ENCODE measurements at places on chromosomes 7 and 10. TPM values are rescaled to one million over a fixed set of nuclear protein-coding genes. Genes with fewer than 3 reads are reported as not detected.

DNA sequence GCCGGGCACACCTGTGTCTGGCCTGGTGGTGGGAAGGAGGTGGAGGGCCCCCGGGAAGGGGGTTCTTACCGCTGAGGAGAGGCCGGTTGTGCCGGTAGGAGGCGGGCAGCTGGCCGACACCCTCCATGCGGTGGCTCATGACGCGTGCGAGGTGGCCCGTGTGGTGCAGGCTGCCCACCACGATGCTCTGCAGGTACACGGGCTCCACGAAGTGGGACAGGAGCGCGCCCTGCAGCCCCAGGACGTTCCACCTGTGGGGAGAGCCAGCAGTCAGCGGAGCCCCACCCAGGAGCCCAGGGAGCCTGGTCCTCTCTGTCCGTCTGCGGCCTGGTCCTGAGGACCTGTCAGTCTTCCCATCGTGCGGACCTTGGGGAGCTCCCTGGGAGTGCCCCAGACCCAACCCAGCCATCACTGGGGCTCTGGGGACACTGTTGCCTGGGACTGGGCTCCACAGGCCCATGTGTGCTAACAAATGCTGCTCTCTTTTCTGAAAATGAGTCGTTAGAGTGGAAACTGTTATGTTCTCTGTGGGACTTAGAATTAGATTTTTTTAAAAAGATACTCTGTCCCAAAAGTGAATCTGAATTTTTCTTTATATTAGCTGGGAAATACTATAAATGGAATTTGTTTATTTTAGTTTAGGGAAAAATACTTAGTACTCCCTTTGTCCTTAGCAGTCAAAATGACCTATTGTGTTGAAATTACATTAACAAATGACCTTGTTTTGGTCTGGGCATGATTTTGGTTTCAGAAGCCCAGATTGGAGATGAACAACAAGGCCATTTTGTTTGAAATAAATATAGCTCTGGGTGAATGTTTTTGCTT, 143.9 kb downstream of the WDR37 start:
- no peaks in the 10 kb centered on the region for H3K4me1 ChIP-seq
- H3K27me3 ChIP-seq, result no peaks in the 10 kb centered on the region
- H3K4me3 ChIP-seq, result no peak overlapping the region
- H3K36me3 ChIP-seq, result no peaks in the 10 kb centered on the region

DNA sequence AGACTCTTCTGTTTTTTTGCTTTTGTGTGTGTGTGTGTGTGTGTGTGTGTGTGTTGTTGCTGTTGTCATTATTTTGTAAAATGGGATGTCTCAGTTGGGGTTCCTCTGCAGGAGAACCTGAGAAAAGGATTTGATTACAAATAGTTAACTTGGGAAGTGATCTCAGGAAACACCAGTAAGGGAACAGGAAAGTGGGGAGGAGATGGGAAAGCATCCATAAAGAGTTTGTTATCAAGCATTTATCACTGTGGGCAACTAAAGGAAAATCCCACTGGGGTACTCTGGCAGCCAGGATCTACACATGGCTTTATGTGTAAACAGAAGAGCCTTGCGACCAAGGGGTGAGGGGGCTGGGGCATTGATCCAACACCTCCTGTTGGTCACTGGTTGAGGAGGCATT, 485.4 kb downstream of the KCNMA1 start:
- no peak overlapping the region for H3K4me3 ChIP-seq
- H3K4me1 ChIP-seq, result no peaks in the 10 kb centered on the region
- peaks cover 2% of the 10 kb centered on the region for H3K27me3 ChIP-seq
- no peak overlapping the region for H3K27ac ChIP-seq
- H3K36me3 ChIP-seq, result no peaks in the 10 kb centered on the region

DNA sequence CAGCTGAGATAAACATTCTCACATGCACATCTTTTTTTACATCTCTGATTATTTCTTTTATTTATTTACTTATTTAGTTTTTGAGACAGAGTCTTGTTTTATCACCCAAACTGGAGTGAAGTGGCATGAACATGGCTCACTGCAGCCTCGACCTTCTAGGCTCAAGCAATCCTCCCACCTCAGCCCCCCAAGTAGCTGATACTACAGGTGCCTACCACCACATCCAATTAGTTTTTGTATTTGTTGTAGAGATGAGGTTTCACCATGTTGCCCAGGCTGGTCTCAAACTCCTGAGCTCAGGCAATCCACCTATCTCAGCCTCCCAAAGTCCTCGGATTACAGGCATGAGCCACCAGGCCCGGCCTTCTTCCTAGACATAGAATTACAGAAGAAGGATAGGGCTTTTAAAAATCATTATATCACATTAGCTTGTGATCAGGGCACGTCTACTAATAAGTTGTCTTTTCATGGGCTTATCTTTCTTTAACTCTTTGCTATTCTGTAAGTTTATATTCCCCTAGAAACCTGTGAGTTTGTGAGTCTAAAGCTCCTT, 5.9 kb downstream of the ASB15 start:
- DNase-seq, result no peak
- no peak overlapping the region for H3K27ac ChIP-seq
- H3K27me3 ChIP-seq, result no peaks in the 10 kb centered on the region
- no peak overlapping the region for H3K4me3 ChIP-seq
- no peaks in the 10 kb centered on the region for H3K4me1 ChIP-seq

DNA sequence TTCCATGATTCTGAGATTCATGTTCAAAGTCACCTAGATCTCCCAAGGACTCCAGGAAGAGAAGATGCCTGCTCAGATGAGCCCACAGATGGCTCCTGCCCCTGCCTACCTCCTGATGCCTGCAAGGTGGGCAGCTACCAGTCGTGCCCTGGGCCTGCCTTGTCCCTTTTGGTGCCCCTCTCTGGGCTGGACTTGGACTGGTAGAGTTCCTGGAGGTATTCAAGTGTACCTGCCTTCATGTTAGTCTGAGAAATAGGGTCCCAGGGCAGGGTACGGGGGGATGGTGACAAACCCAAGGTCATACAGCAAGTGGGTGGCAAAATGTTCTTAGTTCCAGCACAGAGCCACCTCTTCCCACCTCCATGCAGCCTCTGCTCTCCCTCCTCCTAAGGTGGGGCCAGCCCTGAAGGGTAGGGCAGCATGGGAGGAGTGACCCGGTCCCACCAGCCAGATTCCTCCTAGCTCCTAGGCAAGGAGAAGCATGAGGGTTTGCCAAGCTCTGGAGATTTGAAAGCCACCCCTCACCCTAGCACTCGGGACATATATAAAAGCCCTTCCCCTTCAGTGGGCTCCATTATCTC, 80.8 kb upstream of the UNC5B start:
- H3K27ac ChIP-seq, result no peak overlapping the region
- H3K36me3 ChIP-seq, result no peaks in the 10 kb centered on the region
- no peak for DNase-seq
- H3K27me3 ChIP-seq, result no peaks in the 10 kb centered on the region
- no peak overlapping the region for H3K4me3 ChIP-seq

- H3K27me3 ChIP-seq, result no peaks in the 10 kb centered on the region
- no peaks in the 10 kb centered on the region for H3K4me1 ChIP-seq
- DNase-seq, result no peak
- no peak overlapping the region for H3K27ac ChIP-seq
- no peaks in the 10 kb centered on the region for H3K36me3 ChIP-seq
These were observed 739.7 kb downstream of the AUTS2 start for GRCh38 chr7:70338015-70338414.

- H3K36me3 ChIP-seq, result no peaks in the 10 kb centered on the region
- no peak overlapping the region for H3K27ac ChIP-seq
- H3K27me3 ChIP-seq, result no peaks in the 10 kb centered on the region
- peaks cover 11% of the 10 kb centered on the region for H3K4me1 ChIP-seq
These were observed 57.3 kb downstream of the ARID5B start for GRCh38 chr10:61958805-61959204.

DNA sequence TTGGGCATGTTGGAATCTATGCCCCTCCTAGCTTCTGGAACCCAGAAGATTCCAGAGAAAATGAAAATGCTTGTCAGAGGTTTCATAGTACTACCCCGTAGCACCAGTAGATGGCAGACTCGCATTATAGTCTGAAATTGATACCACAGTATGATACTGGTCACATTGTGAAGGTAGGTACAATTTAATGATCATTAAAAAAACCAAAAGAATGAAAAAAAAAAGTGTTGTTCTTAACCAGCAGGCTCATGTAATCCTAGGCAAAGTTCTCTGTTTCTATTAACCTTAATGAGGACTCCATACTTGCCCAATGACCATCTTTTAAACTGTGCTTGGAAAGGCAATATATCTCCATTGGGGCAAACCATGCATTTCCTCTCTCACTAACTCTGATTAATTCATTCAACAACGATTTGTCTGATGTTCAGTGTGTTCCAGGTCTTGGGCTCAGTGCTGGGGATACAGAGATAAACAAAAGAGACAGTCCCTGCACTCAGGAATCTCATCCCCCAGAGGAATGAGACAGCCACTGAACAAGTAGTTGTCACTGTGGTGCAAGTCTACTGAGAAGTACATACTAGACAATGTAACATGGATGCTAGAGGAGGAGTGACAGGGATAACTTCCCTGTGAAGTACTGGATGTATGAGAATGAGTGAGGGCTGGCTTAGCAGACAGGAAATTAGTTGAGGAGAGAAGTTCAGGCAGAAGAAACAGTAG, 223.5 kb upstream of the PHYHIPL start:
- H3K4me3 ChIP-seq, result no peak overlapping the region
- H3K36me3 ChIP-seq, result no peaks in the 10 kb centered on the region
- no peak for DNase-seq
- H3K27ac ChIP-seq, result no peak overlapping the region
- H3K27me3 ChIP-seq, result no peaks in the 10 kb centered on the region

- H3K27ac ChIP-seq, result peak overlapping the region; percentile 61
- no peaks in the 10 kb centered on the region for H3K27me3 ChIP-seq
- DNase-seq, result peak; percentile 94
- peaks cover 49% of the 10 kb centered on the region for H3K4me1 ChIP-seq
- H3K36me3 ChIP-seq, result no peaks in the 10 kb centered on the region
These were observed 33.9 kb upstream of the EEPD1 start for GRCh38 chr7:36119005-36119706.

- DNase-seq, result no peak
- no peaks in the 10 kb centered on the region for H3K4me1 ChIP-seq
- no peaks in the 10 kb centered on the region for H3K27me3 ChIP-seq
- no peak overlapping the region for H3K27ac ChIP-seq
These were observed 84.8 kb upstream of the AGBL3 start for GRCh38 chr7:134901389-134902020.

GRCh38 chr10:122441961-122442360, 12.5 kb upstream of the ARMS2 start:
- H3K36me3 ChIP-seq, result no peaks in the 10 kb centered on the region
- peaks cover 2% of the 10 kb centered on the region for H3K27me3 ChIP-seq

GRCh38 chr10:132383751-132384196, 13.2 kb upstream of the PWWP2B start:
- H3K27me3 ChIP-seq, result no peaks in the 10 kb centered on the region
- no peak for DNase-seq
- H3K4me3 ChIP-seq, result no peak overlapping the region
- no peak overlapping the region for H3K27ac ChIP-seq
- H3K36me3 ChIP-seq, result no peaks in the 10 kb centered on the region
- H3K4me1 ChIP-seq, result peaks cover 56% of the 10 kb centered on the region

- no peaks in the 10 kb centered on the region for H3K27me3 ChIP-seq
- no peaks in the 10 kb centered on the region for H3K36me3 ChIP-seq
- no peak for DNase-seq
- H3K4me1 ChIP-seq, result peaks cover 5% of the 10 kb centered on the region
These were observed 308.4 kb downstream of the SKIDA1 start for GRCh38 chr10:21217107-21217506.

- H3K36me3 ChIP-seq, result peaks cover 26% of the 10 kb centered on the region
- H3K4me3 ChIP-seq, result peak overlapping the region; percentile 81
- peaks cover 28% of the 10 kb centered on the region for H3K4me1 ChIP-seq
- DNase-seq, result no peak
- H3K27me3 ChIP-seq, result no peaks in the 10 kb centered on the region
These were observed 5.5 kb downstream of the GIMAP7 start for GRCh38 chr7:150520145-150520544.

- H3K36me3 ChIP-seq, result no peaks in the 10 kb centered on the region
- no peaks in the 10 kb centered on the region for H3K27me3 ChIP-seq
These were observed 434.3 kb downstream of the MDFIC start for GRCh38 chr7:115356139-115356746.

GRCh38 chr10:25748509-25748908, 185.5 kb upstream of the MYO3A start:
- no peak for DNase-seq
- H3K4me3 ChIP-seq, result no peak overlapping the region
- peaks cover 13% of the 10 kb centered on the region for H3K4me1 ChIP-seq

- peaks cover 20% of the 10 kb centered on the region for H3K36me3 ChIP-seq
- H3K4me3 ChIP-seq, result no peak overlapping the region
- no peaks in the 10 kb centered on the region for H3K4me1 ChIP-seq
These were observed 229.4 kb downstream of the TNS3 start for GRCh38 chr7:47352394-47352968.

GRCh38 chr7:112072541-112073245, 133.5 kb downstream of the DOCK4 start:
- H3K27me3 ChIP-seq, result no peaks in the 10 kb centered on the region
- no peak for DNase-seq
- H3K4me1 ChIP-seq, result no peaks in the 10 kb centered on the region
- H3K27ac ChIP-seq, result no peak overlapping the region

GRCh38 chr7:107167483-107168232, 1.1 kb upstream of the HBP1 start:
- no peaks in the 10 kb centered on the region for H3K27me3 ChIP-seq
- H3K27ac ChIP-seq, result peak overlapping the region; percentile 89
- peak overlapping the region; percentile 94 for H3K4me3 ChIP-seq
- peaks cover 5% of the 10 kb centered on the region for H3K36me3 ChIP-seq
- peak; percentile 81 for DNase-seq

GRCh38 chr7:106462365-106462859, 177.6 kb upstream of the NAMPT start:
- H3K4me1 ChIP-seq, result no peaks in the 10 kb centered on the region
- DNase-seq, result peak; percentile 53
- H3K4me3 ChIP-seq, result no peak overlapping the region
- no peaks in the 10 kb centered on the region for H3K27me3 ChIP-seq
- H3K36me3 ChIP-seq, result no peaks in the 10 kb centered on the region

- no peak overlapping the region for H3K4me3 ChIP-seq
- peaks cover 9% of the 10 kb centered on the region for H3K36me3 ChIP-seq
- no peaks in the 10 kb centered on the region for H3K27me3 ChIP-seq
- no peak overlapping the region for H3K27ac ChIP-seq
- H3K4me1 ChIP-seq, result no peaks in the 10 kb centered on the region
These were observed 158.9 kb downstream of the TCF7L2 start for GRCh38 chr10:113108948-113109347.

GRCh38 chr10:72026278-72027111, 61.9 kb downstream of the SPOCK2 start:
- no peak for DNase-seq
- H3K4me3 ChIP-seq, result no peak overlapping the region
- no peaks in the 10 kb centered on the region for H3K4me1 ChIP-seq
- no peaks in the 10 kb centered on the region for H3K36me3 ChIP-seq
- H3K27ac ChIP-seq, result no peak overlapping the region
- no peaks in the 10 kb centered on the region for H3K27me3 ChIP-seq

The CALHM1 gene
- polyA plus RNA-seq, result not detected

The LRRD1 gene
- polyA plus RNA-seq, result not detected

The AKR1C3 gene
- polyA plus RNA-seq, result 0.71 TPM

The PRKAR2B gene
- polyA plus RNA-seq, result 5.6 TPM

The HOXA9 gene
- polyA plus RNA-seq, result 0.55 TPM

The BAMBI gene
- polyA plus RNA-seq, result 1.3 TPM

The CHST15 gene
- polyA plus RNA-seq, result 82.1 TPM
